ENCODE measurements at places on chromosomes 11 and 22. TPM values are rescaled to one million over a fixed set of nuclear protein-coding genes. Genes with fewer than 3 reads are reported as not detected.

Gene CCDC87
- 0.21 TPM for total RNA-seq

Gene CCDC188
- not detected for total RNA-seq

Gene RFPL1
- total RNA-seq: not detected

Gene CCDC82
- 9.5 TPM for total RNA-seq

DNA sequence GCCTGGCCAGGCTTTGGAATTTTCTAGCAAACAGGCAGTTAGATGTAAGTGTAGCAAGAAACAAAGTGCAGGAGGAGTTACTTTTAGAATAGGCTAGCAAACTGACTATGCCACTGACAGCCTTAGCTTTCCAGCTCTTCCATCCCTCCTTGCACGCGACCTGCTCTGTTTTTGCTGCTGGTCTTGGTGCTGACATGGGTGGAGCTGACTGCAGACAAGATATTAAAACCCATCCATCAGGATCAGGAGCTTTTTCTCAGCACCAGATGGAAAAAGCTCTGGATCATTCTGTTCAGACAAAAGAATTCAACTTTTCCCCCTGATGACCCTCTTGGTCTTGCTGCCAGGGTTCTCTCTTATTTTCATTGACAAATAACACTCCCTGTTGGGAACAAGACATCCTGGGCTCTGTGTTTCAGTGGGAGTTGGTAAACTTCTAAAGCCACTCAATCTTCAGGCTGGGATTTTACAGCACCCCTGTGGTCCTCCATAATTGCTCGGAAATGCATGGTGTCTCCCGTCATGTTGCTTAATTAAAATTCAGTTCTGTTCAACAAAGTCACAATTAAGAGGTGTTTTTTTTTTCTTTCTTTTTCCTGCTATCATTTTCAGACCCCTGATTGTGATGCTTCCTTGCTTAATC, 240.0 kb upstream of the LARGE1 start:
- DNase-seq: no peak

GRCh38 chr11:130234315-130234714, 74.7 kb downstream of the ST14 start:
- no peak for DNase-seq

DNA sequence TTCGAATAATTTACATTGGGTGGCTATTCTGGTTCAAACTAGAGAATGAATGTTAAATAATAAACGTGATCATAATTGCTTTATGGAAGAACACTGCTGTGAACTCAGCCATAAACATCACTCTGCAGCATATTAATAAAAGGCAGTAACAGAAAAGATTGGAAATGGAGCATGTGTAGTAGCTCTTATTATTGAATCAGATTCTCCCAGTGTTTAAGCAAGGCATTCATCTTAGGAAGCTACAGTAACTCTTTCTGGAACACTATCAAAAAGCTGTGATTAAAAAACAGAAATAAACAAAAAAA, 34.7 kb downstream of the ELMOD1 start:
- no peak for DNase-seq

- DNase-seq: no peak
These were observed 339.7 kb downstream of the BRD1 start for GRCh38 chr22:49487950-49488349.

DNA sequence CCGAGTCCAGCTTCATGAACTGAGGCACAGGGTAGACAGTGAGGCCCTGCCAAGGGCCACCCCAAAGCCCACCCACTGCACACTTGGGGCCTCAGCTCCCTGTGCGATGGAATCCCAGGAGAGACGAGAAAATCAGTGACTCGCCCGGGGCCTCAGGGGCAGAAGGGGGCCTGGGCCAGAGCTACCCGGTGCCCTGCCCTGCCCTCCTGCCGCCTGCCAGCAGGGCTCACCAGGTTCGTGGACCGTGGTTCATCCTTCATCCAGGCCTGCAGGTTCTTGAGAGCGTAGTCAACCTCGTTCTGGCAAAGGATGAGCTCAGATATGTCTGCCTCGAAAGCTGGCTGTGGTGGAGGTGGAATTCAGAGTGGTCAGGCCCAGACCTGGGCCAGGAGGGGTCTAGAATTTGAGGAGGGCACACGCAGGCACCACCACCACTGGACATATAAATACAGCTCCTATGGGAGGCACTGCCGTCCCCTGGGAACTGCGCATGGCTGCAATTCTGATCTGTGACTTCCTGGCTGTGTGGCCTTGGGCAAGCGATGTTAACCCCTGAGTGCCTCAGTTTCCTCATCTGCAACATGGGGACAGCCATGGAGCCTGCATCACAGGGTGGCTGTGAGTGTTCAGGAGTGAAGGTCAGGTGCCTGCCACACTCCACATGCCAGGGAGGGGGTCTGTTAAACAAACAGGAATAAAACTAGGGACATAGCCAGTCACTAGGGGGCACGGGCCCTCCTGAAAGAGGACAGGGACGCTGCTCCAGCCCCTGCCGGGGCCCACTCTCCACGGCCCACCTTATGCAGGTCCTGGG, 7.5 kb downstream of the ALDH3B2 start:
- no peak for DNase-seq

DNA sequence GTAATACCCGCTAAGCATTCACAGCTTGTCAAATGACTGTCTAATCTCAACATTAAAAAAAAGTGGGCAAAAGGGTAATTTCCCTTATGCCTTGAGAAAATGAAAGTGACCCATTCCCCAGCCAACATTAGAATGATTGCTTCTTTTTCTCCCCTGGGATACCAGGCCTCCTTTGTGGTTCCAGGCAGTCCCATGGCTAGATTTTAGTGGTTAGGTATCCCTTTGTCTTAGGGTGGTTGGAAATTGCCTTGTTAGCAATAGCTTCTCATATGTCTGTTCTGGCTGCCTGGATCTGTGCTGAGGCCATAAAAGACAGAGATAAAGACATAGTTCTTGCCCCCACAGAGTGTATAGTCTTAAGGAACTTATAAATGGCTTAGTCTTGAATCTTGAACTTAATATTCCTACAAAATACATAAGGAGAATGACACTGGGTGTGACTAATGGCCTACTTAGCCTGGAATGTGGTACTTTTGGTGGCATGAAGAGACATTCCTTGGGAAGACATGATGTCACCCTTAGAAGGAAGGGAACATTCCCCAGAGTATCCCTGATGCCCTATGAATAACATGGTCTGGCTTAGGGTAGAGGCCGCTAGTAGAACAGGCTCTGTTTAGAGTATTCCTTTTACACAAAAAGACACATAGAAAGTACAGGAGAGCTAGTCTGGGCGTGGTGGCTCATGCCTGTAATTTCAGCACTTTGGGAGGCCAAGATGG, 90.3 kb downstream of the ZBTB16 start:
- no peak for DNase-seq

DNA sequence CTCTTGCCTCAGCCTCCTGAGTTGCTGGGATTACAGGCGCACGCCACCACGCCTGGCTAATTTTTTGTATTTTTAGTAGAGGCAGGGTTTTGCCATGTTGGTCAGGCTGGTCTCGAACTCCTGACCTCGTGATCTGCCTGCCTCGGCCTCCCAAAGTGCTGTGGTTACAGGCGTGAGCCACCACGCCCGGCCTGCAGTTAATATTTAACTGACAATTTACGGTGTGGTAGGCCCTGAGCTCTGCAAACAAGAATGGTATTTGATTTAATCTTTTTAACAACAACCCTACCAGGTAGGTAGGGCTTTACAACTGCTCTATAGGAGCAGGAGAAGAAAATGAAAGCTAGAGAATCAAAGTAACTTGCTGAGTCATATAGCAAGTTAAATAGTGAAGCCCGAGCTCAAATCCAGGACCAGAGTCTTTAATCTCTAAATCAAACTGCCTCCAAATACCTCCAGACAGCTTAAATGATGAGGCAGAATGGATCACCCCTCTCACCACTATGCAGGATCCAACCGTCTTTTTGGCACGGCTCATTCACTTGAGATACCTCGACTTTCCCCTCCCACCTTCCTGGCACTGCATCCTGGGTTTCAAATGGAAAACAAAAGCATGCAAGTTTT, 9.4 kb downstream of the UEVLD start:
- no peak for DNase-seq

DNA sequence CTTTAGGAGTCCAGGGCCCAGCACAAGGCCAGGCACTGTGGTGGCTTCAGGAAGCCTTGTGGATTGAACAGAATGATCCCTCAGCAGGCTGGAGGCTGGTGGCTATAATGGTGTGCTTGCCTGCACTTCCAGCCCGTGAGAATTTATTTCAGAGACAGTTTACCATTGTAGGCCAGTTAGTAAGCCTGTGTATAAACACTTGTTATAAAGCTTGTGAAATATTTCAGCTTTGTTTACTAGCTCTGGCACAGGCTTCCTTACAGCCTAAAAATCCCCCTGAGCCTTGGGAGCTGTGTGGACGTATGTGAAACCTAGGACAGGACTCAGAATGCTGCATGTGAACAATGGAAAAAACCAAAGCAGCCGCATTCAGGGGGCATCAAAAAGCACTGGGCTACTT, 26.6 kb upstream of the ACER3 start:
- DNase-seq: no peak

- peak; percentile 91 for DNase-seq
These were observed 37.0 kb upstream of the FTH1 start for GRCh38 chr11:62004473-62004872.

DNA sequence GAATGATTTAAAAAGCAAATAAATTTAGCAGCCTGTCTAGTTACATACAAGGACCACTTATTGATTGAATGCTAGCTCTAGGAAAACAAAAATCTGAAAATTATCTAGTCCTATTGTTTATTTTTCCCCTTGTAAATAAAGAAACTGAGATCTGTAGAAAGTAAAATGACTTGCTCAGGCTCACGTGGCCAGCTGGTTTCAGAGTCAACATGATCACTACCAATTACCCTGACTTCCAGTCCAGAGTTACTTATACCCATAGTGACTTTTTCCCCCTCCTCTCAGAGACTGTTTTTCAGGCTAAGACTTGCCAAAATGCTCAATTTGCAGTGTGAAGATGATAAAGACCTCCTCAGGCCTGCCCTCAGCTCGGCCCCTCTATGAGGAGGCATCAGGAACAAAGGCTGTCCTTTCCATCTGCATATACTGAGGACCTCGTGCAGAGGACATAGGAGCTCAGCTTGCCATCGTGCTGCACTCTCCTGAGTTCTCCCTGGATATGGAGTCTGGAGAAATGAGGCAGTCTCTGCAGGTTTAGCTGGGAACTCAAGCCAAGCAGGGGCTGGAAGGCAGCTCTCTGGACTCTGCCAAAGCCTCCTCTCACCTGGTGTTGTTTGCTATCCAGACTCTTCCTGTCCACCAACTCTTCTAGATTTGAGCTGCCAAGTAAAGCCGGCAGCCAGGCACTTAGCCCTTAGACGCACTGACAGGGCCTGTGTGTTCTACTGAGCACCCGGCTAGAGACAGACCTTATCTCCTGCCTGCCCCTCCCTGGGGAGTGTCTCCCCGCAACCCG, 883.3 kb downstream of the NTM start:
- DNase-seq: no peak

GRCh38 chr11:66237867-66238266, 30.6 kb upstream of the RAB1B start:
- no peak for DNase-seq

GRCh38 chr22:40203572-40203971, 25.8 kb downstream of the TNRC6B start:
- DNase-seq: no peak

- DNase-seq: no peak
These were observed 27.9 kb downstream of the TCIRG1 start for GRCh38 chr11:68066742-68067141.
